OCI-M1 (cell line): ENCODE measurements at places on chromosomes 5 and 9.

DNA sequence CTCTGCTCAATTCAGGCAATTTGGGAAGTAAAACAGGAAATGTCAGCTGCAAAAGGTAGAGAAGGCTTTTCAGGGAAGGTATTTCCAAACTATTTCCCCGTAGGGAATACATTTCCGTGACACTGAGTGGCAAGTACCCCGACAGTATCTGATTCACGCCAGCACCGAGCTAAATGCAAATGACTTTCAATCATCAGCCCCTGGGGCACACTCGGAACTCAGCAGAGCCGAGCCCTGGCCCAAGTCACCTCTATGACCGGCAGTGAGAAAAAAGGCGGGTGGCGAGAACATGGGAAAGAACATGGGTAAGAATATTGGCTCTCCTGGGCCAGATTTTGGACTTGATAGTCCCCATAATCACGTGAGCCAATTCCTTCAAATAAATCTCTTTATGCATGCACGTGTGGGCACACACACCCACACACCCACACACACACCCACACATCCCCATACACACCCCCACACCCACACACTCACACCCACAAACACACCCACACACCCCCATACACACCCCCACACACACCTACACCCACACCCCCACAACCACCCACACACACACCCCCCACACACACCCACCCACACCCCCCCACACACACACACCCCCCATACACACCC, 43.0 kb downstream of the COL23A1 start:
- DNase-seq: no peak

- no peak for DNase-seq
Measured at GRCh38 chr5:78706825-78707224, 58.3 kb upstream of the LHFPL2 start.

- no peak for DNase-seq
Measured at GRCh38 chr5:90519081-90519480, 10.3 kb downstream of the LYSMD3 start.

DNA sequence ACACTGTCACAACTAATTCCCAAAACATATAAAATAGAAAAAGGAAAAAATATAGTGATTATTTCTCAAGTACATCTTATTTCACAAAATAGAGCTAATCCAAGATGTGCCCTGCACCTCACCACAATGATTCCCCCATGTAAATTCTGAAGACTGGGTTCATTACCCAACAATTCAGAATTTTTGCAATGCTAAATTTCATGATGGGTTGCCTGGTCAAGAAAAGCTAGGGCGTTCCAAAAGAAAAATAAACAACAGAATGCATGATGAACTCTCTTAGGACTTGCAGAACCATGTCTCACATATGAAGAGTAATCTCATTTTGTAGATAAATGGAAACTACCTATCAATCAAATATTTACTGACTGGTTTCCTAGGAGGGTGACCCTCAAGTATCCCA, 259.6 kb upstream of the NFIL3 start:
- DNase-seq: no peak

GRCh38 chr5:138603249-138603920, 28.2 kb upstream of the HSPA9 start:
- DNase-seq: no peak

DNA sequence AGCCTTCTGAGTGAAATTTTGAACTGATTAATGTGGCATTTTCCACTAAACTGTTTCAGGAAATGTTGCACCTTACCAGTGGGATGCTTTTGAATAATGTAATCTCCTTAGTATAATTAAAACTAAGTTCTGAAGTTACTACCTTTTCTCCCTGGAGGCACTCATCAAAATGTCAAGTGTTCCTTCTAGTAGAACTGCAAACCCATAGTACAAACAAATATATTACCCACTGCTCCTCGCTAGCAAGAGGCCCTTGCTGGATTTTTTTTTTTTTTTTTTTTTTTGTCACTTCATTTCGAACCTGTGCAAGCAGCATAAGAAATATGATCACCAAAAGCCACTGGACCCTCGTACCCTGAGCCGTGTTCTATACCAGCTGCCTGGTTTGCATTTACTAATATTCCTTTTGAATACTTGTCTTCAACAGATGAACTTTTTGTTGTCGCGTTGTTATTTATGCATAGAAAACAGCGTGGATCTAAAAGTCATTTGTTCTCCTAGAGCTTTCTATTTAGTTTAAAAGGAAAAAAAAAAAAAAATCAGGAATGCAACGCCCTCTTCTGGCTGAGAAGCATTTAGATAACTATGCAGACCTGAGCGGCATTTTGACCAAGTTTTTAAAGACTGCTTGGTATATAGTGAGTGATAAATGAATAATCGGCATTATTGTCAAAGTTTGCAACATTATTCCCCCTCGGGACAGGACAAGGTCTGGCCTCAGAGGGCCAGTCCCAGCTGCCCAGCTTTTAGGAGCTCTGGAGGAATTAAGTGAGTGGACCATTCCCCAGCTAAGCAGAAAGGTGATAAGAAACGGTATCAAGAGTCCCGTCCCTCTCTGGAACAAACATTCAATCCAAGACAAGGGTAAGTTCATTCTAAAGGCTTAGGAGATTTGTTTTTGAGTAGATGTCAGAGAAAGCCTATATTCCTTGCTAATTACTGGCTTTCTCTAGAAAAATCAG, 162.5 kb upstream of the KIF2A start:
- peak; percentile 67 for DNase-seq

GRCh38 chr9:72949244-72949582, 3.6 kb downstream of the ALDH1A1 start:
- DNase-seq: peak; percentile 31

DNA sequence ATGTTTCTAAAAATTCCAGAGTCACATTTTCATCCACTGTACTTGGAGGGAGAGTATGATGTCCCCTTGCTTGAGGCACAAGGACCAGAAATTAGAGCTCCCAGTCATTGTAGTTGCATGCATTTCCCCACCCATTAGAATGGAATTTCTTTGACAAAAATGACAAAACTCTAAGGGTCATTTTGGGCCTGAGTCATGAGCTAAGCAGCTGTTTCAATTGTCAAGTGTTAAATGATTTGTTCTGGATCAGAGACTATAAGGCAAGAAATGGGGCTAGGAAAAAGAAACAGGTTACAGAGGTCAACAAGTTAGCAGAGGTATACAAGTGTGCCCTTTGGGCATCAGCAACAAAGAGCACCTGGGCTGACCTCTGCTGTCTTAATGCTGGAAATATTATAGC, 131.2 kb upstream of the IQGAP2 start:
- DNase-seq: no peak

- DNase-seq: no peak
Measured at GRCh38 chr5:60401526-60401925, 298.4 kb downstream of the DEPDC1B start.

DNA sequence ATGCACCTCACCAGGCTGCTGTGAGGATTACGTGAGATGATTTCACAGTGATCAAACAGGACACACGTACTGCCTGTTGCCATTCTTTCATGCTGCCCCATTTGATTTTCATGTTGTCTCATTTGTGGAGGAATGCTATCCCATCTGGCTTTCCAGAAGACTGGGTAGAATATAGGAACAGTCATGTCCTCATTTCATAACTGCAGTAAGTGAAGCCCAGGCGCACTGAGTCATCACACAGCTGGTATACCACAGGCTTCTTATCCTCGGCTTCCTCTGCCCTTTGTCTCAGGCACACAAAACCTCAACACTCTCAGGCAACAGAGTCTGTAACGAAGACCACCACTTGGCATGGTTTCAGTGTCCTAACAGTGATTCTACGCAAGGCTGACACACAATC, 62.3 kb downstream of the LHFPL2 start:
- peak; percentile 82 for DNase-seq

DNA sequence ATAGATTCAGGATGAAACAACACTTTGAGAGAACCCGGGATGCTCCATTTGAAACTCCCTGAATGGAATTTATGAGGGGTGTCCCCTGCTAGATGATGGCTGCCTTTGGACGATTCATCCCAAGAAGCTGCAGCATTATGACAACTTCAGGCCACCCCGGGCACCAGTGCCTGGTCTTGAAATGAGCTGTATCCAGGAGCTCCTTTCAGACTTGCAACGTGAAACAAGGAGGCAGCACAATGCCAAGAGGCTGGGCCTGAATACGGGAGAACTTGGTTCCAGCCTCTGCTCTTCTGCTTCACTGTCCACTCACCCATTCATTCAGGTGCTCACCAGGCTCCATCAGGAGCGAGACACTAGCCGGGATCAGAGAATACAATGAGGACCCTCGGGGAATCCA, 78.3 kb downstream of the STK10 start:
- no peak for DNase-seq

GRCh38 chr5:37717613-37718431, 122.0 kb downstream of the GDNF start:
- no peak for DNase-seq

- DNase-seq: no peak
Measured at GRCh38 chr5:78647838-78648358, 674 bp downstream of the LHFPL2 start.

- no peak for DNase-seq
Measured at GRCh38 chr5:125483609-125484008, 737.2 kb upstream of the ZNF608 start.

- DNase-seq: no peak
Measured at GRCh38 chr5:146799671-146800070, 78.9 kb downstream of the PPP2R2B start.

DNA sequence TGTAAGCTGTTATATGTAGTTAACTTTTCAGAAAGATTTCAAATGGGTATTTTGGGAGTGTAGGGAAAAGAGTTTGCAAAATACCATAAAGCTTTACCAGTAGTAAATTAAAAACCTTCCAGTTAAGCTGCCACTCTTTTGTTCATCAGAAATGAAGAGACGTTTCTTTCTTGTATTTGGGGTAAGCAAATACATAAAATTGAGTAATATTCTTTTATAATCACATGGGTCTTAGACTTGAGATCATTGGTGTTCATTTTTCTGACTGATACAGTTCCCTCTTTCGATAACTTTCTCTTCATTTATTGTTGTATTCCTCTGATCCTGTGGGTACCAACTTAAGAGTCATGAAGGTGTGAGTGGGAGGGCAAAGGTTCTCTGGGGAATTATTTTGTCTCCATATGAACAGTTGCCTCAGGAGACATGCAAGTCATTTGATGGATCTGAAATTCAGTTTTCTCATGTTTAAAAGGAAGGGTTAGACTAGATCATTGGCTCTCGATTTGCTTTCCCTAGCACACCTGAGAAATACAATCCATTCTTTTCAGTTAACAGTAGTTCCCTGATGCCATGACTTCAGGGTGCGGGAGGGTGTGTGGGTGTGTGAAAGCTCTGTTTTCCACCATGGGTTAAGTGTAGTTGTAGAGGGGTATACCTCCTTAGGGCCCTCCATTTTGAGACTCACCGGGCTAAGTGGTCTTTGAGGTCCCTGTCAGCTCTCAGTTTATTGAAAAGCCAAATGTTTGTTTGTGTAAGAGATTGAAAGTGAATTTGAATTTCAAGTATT, 47.7 kb downstream of the CNTRL start:
- DNase-seq: peak; percentile 51

GRCh38 chr9:125493384-125493783, 213.6 kb downstream of the MAPKAP1 start:
- DNase-seq: no peak

- no peak for DNase-seq
Measured at GRCh38 chr5:142296914-142297417, 27.9 kb downstream of the SPRY4 start.

GRCh38 chr9:109167716-109168115, 667 bp upstream of the FRRS1L start:
- no peak for DNase-seq

DNA sequence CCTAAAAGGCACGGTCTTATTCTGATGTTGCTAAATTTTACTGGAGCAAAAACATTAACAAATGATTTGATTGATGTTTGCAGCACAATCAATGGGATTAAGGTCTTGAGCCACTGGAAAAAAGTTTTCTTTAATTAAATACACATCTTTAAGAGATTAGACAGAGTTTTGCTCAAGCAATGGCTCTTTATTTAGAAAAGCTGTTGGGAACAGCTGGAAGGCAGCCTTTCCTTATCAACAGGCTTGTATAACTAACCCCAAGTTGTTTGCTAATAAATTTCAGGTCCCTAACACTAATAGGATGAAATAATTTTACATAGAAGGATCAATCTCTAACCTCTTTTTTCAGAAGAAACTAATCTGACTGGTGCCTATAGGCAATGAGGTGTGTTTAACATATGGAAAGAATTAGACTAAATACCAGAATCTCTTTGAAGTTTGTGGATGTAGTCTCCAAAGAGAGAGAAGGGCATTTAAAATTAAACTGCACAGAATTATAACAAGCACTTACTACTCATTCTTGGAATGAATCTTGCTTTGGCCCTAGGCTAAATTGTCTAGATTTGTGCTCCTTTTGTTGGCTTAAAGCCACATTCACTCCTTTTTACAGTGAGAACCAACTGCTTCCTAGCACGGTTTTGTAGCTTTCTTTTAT, 67.3 kb upstream of the TNFAIP8 start:
- no peak for DNase-seq

DNA sequence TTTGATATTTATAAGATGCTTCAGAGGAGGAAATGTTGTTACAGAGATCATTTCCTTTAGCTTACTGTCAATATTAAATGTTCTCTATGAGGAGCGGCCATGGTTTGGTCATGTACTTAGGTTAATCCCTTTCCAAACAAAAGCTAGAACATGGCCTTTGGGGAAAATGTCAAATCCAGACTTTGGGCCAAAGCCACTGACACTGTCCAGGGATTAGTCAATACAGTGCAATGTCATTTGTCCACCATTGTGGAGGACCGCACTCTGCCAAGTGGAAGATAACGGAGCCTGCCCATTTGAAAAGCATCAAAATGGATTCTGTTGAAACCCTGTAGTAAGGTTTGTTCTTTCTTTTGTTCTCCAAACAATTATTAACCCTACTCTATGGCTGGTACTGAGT, 50.1 kb downstream of the FRMPD1 start:
- DNase-seq: no peak

DNA sequence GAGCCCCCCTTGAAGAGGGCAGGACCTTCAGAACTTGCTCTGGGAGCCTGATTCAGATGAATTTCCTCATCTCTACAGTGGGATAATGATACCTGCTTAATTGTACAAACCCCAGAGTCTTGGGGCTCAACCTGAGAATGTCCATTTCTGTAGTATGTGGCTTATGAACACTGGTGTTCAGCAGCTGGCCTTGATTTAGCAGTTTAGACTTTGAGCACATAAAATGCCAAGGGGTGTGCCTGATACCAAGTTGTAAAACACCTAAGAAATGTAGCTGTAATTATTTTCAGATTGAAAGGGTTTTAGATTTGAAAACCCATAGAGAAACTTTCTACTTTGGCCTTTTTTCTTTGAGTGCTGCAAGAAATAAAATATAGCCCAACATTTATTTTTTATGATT, 44.9 kb downstream of the SFXN1 start:
- no peak for DNase-seq

- no peak for DNase-seq
Measured at GRCh38 chr5:97458851-97459250, 275.8 kb upstream of the RIOK2 start.

GRCh38 chr9:111925017-111925770, 28.6 kb downstream of the UGCG start:
- no peak for DNase-seq

- DNase-seq: no peak
Measured at GRCh38 chr9:135296735-135297455, 182.7 kb upstream of the PPP1R26 start.
